A549 treated with DMSO at 1 μM for 4 hours (cell line): ENCODE measurements at places on chromosomes 12 and 14. TPM values are rescaled to one million over a fixed set of nuclear protein-coding genes. Genes with fewer than 3 reads are reported as not detected.

Gene RERG
- total RNA-seq, result 0.15 to 0.36 TPM (median 0.21 TPM) in 5 replicates

Gene PTPRB
- total RNA-seq, result 0.56 to 1.0 TPM (median 0.87 TPM) in 5 replicates

Gene COCH
- 22.5 to 27.7 TPM (median 26.0 TPM) in 5 replicates for total RNA-seq

Gene TAS2R43
- total RNA-seq, result not detected in 5 replicates

Gene KCNA1
- total RNA-seq, result not detected in 5 replicates

Gene SALL2
- 0.89 to 1.3 TPM (median 1.0 TPM) in 5 replicates for total RNA-seq

Gene MAP3K9
- total RNA-seq, result 4.3 to 5.5 TPM (median 4.9 TPM) in 5 replicates

Gene GUCY2C
- total RNA-seq, result 0.02 to 0.06 TPM (median 0.03 TPM) in 3 of 5 replicates, not detected in the others

Gene IAPP
- not detected in 5 replicates for total RNA-seq
